Activated CD8-positive, alpha-beta memory T cell treated with anti-CD3 and anti-CD28 coated beads for 24 hours (primary cell): ENCODE measurements at places on chromosomes 3 and 15.

GRCh38 chr15:50358845-50359244, 3.8 kb upstream of the GABPB1 start:
- DNase-seq, result no peak

GRCh38 chr3:55264919-55265318, 222.2 kb downstream of the WNT5A start:
- DNase-seq, result no peak

GRCh38 chr15:51576911-51577500, 45.6 kb downstream of the DMXL2 start:
- DNase-seq, result no peak

GRCh38 chr15:91224755-91225380, 124.8 kb downstream of the SV2B start:
- DNase-seq, result no peak

DNA sequence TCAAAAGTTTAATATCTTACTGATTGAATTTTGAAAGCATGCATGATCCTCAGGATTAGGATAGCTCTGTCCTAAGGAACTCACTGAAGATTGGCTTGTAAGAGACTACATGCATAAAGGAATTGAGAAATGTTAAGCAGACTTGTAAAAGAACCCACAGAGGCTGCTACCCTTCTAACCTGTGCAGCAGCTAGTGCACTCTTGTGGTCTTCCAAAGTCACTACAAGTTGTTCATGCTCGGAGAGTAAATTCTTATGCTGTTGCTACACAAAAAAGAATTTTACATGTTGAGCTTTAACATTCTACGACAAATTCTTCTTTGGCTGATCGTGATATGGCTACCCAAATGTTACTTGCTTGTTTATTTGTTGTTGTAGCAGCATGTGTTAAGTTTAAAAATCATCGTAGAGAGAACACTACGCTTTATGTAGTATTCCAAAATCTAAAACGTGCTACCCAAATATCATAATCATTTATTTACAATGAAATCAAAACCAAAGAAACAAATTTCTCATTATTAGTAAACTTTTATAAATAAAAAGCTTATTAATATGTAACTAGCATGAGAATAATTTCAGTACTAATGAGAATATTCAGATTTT, 55.0 kb downstream of the GOLIM4 start:
- no peak for DNase-seq
